NCI-H2029 treated with DMSO at 0.1 percent for 48 hours (cell line): ENCODE measurements at places on chromosomes 11 and 22.

DNA sequence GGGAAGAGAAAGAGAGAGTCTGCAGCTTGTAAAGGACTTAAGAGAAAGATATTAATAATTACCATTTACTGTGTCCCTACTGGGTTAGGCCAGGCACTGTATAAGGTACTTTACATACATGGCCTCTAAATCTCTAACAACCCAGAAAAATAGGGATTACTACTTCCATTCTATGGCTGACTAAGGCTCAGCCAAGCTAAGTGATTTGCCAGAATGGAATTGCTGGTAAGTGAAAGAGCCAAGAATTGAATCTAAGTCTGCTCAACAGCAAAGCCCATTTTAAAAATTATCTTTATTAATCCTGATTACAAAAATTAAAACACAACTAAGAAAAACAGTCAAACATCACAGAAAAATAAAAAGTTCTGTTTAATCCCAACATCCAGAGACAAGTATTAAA, 21.4 kb downstream of the XRRA1 start:
- DNase-seq: no peak

DNA sequence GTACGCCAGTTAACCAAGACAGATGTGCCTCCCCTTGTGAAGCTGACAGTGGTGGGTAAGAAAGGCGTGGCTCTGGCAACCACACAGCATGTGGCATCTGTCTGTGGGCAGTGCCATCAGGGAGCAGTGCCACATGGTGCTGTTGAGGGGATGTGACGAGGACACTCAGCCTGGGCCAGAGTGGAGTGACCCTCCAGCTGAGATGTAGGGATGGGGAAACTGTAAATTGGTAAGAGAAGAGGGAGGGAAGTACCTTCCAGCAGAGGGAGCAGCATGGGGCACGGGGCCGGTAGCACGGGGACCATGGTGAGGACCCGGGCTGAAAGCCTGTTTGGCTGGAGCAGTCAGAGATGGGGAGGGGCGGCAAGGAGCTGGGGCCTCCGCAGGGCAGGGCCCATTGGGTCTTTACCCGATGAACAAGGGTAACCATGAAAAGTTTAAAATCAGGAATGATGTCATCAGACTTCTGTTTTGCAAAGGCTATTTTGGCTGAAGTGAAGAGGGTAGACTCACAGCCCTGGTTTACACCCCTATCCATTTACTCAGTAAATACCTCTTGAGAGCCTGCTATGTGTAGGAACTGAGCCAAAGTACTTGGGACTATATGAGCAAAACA, 10.4 kb downstream of the TMPRSS6 start:
- DNase-seq: peak; percentile 87

GRCh38 chr11:27507557-27508322, 1.2 kb upstream of the LIN7C start:
- no peak for DNase-seq

- DNase-seq: no peak
These were observed 146.4 kb downstream of the CHST1 start for GRCh38 chr11:45518833-45519535.

- no peak for DNase-seq
These were observed 39.5 kb downstream of the FAM76B start for GRCh38 chr11:95750101-95750500.

DNA sequence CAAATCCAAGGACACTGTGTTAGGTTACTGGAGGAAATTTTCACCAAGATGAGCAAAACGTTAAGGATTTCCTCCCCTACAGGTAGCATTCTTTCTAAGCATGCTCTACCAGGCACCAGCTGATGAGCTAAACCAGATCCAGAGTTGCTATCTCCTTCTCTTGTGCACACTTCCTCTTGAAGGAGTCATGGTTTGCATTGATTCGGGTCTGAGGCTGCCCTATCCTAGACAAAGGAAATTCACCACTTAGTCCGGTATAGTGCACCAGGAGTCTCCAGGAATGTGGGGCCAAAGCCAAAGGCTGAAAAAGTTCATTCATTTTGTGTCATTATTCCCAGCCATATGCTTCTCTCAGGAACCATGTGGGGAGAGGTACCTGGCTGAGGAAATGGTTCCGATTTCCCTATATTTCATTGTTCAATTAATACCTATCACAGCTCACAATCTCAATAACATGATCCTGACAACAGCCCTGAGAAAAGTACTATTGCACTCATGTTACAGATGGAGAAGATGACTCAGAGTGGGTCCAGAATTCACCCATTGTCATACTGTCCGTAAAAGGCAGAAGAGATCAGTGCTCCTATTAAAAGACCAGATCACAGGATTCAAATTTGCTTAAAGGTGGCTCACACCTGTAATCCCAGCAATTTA, 39.1 kb downstream of the SLC35F2 start:
- no peak for DNase-seq

DNA sequence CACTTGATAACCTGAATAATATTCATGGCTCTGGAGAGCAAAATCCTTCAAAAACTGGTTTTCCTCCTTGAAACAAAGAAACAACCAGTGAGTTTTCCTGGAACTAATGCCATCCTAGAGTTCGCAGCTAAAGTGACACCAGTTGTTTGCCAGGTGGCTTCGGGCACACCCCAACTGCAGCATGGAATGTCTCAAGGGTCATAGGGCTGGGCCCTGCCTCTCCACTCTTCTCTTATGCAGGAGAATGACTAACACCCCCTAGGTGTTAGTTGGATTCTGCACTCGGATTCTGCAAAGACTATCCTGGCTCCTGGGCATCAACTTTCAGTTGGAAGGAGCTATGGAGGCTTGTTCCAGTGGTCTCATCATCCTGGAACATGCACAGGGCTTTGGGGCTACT, 98.8 kb downstream of the KIRREL3 start:
- no peak for DNase-seq

DNA sequence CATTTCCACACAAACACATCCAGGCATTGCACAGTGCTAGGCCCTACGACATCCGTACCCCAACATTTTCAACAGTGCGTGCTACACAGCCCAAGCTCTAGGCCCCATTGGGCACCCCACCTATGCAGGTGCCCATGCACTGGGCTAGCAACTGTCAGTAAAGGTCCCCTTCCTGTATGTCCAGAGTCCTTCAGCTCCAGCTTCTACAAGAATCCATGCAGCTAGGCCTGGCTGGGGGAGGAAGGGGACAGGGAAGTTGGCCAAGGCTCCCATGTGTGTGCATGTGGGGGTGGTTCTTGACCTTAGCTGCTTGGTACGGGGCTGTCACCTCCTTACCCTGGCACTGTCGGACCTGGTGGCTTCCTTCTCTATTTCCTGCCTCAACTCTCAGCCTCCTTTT, 1.3 kb downstream of the B3GAT1 start:
- DNase-seq: no peak

- no peak for DNase-seq
These were observed 140.6 kb upstream of the RASSF10 start for GRCh38 chr11:12868315-12869073.

DNA sequence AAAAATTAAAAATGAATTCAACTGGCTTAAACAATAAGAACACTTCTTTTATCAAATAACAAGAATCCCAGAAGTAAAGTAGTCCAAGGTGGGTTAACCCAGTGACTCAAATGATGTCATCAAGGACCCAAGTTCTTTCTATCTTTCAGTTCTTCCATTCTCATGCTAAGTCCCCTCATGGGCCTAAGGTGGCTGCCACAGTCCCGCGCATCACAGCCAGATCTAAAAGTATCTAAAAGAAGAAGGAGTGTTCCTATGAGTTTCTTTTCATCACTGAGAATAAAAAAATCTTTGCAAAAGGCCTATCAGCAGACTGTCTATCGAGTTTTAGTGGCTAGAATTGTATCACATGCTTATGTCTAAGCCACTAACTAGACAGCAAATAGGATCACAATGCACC, 37.2 kb upstream of the LDLRAD3 start:
- no peak for DNase-seq

GRCh38 chr11:3058753-3059664, 1.8 kb upstream of the CARS1 start:
- DNase-seq: no peak

DNA sequence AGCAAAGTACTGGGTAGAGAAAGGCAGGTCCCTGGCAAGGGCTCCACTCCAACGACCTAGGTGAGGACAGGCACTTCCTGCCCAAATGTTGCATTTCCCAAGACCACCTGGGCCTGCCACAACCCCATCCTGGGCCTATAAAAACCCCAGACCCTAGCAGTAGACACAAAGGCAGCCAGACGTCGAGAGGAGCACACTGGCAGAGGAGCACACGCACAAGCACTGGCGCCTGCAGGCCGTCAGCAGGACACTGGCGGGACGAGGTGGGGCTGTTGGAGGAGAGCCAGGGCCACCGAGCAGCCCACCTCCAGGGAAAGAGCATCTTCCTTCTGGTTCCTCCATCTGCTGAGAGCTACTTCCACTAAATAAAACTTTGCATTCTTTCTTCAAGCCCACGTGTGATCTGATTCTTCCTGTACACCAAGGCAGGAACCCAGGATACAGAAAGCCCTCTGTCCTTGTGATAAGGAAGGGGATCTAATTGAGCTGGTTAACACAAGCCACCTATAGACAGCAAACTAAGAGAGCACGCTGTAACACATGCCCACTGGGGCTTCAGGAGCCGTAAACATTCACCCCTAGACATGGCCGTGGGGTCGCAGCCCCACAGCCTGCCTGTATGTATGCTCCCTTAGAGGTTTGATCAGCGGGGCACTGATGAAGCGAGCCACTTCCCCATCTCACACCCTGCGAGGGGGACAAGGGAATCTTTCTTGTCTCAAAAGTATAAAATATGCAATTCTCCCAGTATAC, 89.7 kb upstream of the MTMR2 start:
- no peak for DNase-seq

DNA sequence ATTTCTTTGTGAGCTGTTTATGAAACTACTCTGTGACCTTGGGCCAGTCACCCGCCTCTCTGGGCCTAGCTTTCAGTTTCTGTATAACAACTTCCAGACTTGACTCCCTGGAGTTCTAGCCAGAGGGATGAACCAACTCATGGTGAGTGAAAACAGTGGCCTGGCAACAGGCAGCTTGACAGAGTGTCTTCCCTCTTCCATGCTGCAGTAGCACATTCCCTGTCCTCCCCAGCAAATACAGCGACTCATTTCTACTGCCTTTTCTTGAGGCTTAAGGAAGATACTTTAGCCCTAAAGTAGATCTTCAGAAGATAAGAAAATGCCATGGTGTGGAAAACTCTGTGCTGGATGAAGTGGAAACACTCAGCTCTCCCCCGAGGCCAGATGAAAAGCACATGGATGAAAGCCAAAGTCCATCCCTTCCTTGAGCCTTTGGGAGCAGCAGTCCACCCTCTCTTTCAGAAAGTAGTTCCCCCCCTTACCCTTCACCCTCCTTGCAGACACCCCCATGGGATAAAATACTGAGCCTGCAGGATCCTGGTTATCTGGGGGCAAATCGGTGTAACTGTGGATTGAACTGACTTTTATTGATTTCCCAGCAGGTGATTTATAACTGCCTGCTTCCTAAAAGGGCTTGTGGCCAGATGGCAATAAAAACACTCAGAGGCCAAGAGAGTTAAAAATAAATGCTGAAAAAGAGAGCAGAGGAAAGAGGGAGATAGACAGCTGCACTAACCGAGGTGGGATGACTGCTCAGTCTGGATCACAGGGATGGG, 24.1 kb downstream of the IRAG1 start:
- DNase-seq: peak; percentile 17

DNA sequence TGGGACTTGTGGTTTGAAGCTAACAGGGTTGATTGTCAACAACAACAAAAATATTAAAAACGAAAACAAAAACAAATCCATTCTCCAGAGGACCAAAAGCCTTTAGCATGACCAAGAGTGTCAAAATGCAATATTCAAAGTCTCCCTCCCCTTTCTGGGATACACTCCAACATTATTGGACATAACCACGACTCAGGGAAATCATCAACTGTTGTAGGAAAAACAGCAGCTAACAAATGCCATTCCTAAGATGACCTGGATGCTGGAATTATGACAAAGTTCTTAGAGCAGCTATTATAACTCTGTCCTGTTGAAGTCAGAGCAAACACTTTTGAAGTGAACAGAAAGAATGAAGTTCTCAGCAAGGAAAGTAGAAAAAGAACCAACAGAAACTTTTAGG, 143.0 kb downstream of the TMEM135 start:
- no peak for DNase-seq

- DNase-seq: no peak
These were observed 22.4 kb upstream of the C11orf96 start for GRCh38 chr11:43919852-43920597.

- DNase-seq: no peak
These were observed 16.9 kb downstream of the CCDC15 start for GRCh38 chr11:124970925-124971324.

- DNase-seq: no peak
These were observed 49.5 kb downstream of the GAB4 start for GRCh38 chr22:16958475-16958874.

DNA sequence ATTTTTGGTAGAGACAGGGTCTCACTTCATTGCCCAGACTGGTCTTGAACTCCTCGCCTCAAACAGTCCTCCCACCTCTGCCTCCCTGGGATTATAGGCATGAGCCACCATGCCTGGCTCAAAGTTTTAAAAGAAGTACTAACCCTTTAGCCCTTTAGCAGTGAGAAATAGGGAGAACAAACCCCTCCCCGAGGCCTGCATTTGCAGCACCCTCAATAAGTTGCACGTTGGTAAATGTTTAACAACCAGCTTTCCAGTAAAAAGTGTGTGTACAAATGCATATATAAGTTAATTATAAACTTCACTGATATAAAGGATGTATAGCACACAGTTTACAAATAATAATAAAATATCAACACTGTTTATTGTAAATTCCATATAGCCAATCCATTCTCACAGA, 51.8 kb downstream of the PARVA start:
- DNase-seq: no peak

- DNase-seq: no peak
These were observed 339.6 kb downstream of the TBC1D22A start for GRCh38 chr22:47102081-47102480.

DNA sequence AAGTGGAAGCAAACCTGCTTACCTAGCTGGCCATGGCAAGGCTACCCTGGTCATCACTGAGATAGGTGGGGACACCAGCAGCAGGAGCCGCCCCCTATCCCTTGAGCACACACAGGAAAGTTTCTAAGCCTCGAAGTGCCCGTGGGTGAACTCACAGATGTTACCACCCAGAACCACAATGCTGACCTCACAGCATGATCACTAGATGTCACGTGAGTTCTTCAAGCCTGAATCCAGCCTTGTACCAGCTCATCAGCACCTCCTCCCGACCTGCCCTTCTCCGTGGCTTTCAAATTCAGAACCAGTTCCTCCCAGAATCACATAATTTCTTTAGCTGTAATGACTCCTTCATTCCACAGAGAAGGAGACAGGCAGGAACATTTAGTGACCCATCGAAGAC, 24.7 kb upstream of the TIMP3 start:
- DNase-seq: no peak

DNA sequence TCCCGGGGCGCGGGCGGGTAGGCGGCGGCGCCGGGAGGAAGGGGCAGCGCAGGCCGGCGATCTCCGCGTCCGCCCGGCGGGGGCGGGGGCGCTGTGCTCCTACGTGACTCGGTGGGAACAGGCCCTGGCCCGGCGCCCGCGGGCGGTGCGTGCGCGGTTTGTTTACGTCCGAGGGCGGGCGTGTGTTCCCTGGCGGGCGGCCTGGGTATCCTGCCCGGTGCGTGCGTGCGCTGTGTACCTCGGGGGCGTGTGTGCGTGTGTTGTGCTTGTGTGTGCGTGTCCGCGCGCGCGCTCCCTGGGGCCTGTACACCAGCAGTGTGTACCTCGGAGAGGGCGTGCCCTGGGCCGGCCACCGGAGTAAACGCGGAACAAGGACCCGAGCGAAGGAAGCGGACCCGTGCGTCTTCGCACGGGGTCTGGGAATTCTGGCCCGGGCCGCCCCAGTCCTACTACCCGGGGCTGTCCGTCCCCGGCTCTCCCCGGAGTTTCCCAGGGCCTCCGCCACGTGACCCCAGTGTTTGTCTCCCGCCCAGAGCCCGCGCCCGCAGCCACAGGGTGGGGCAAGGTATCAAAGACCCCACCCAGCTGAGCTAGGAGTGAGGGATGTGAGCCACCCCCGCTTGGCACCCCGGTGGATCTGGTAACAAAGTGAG, 769 bp downstream of the MAFF start:
- no peak for DNase-seq
